Osteocyte (in vitro differentiated cells): ENCODE measurements at places on chromosomes 7 and 10.
A peak's percentile ranks its signal among the peaks of the same experiment; 100 is the strongest.

GRCh38 chr7:42151309-42151708 lies 85.7 kb downstream of the GLI3 start:
- DNase-seq, result no peak

DNA sequence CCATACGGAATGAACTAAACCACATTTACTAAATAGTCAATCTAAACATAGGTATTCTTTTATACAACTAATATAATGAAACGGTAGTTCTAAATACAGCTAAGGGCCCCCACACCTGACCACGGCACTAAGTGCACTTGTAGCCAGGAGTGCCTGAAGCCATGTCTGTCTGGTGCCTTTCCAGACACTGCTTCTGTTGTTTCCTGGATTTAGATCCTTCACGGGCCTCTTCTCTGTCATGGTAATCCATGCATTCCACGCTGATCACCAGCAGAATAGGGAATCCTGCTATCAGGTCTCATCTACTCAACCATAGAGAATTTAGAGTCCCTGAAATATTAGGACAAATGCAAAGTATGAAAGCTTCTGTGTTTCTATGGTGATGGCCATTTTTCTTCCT lies 37.8 kb downstream of the OSBPL3 start:
- DNase-seq, result no peak

DNA sequence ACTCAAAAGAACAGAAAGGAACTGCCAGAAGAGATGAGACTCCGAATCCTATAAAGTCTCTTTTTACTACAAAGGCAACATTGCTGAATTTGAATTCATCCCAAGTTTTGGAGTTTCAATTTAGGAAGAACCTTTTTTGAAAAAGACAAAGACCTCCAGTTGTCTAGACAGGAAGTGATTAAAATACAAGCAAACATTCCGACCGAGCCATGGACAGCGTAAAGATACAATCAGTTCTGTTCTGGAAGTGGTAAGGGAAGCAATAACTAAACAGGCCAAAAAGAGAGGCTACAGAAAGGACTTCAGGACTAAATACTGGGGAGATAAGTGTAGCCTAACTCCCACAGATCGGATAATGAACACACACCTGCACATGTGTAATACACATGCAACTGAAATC lies 101.0 kb downstream of the SMURF1 start:
- no peak for DNase-seq

GRCh38 chr7:135970045-135970444 lies 7.1 kb downstream of the MTPN start:
- DNase-seq, result no peak

- DNase-seq, result no peak
Measured at GRCh38 chr10:11546581-11546980, 64.9 kb downstream of the USP6NL start.

DNA sequence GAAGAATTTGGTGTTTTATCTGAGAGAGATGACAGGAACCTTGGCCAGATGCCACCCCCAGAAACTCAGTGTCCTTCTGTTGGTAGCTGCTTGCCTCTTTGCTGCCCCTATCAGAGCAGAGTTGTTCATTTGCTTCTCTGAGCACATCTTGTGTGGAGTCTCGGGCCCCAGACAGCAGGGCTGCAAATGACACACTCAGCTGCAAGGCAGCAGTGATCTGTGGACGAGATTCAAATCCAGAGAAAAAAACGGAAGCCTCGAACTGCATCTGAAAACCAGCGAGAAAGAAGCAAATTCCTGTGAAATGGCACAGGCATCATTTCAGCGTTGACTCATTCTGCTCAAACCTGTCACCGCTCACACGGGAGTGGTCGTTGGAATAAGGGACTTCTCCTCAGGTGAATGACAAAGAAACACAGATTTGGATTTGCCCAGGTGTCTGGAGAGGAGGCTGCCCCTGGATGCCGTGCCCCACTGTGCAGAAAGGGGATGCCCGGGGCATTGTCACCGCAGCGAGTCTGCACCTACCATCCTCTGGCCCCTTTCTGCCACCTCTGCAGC lies 144.7 kb downstream of the PFKFB3 start:
- peak; percentile 56 for DNase-seq

- no peak for DNase-seq
Measured at GRCh38 chr10:124649214-124649613, 95.0 kb downstream of the FAM53B start.

DNA sequence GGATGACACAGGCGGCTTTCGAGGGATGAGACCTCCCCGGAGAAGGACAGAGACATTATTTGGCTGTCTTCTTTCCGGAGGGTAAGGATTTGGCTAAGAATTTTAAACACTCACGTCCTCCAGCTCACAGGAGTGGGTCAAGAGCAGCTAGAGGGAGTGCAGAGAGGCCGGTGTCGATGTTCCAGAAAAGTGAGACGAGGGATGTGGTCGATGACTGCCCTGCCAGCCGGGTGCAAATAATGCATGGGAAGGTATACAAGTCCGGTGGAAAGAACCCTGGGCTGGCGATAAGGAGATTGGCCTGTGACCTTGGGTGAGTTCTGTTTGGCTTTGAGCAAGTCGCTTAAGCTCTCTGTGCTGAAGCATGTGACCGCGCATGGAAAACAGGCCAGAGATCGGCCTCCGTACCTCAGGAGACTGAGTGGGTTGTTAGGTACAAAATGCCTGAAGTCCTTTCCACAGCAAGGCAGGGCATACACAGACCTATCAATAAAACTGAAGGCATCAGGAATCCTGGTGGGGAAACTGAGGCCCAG lies 149.1 kb downstream of the UBE2H start:
- no peak for DNase-seq

- DNase-seq, result no peak
Measured at GRCh38 chr7:142112086-142112485, 568 bp downstream of the MGAM2 start.

DNA sequence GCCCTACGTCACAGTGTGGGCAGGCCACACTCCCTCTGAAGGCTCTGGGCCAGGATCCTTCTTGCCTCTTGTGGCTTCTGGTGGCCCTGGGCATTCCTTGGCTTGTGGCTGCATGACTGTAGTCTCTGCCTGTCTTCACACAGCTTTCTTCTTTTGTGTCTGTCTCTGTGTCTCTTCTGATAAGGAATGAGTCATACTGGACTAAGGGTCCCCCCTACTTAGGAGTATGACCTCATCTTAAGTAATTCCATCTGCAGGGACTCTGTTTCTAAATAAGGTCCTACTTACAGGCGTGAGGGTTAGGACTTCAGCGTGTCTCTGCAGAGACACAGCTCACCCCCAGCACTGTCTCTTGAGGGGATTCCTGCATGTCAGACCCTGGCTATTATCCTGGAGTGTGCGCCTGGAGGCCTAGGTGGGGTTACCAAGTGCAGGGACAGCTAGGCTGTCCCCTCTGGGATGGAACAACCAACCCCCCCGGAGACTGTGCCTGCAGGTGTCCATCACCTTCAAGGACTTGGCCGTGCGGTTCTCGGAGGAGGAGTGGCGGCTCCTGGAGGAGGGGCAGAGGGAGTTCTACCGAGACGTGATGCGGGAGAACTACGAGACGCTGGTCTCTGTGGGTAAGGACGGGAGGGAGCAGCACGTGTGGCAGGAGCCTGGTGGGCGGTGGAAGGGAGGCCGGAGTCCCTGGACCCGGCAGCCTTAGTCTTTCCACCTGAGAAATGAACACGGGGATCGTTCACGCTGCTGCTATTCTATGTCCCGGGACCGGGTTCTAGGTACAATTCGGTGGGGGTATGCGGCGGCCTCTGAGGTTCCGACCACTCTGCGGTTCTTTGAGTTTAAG lies 54.1 kb downstream of the ZNF467 start:
- peak; percentile 34 for DNase-seq

DNA sequence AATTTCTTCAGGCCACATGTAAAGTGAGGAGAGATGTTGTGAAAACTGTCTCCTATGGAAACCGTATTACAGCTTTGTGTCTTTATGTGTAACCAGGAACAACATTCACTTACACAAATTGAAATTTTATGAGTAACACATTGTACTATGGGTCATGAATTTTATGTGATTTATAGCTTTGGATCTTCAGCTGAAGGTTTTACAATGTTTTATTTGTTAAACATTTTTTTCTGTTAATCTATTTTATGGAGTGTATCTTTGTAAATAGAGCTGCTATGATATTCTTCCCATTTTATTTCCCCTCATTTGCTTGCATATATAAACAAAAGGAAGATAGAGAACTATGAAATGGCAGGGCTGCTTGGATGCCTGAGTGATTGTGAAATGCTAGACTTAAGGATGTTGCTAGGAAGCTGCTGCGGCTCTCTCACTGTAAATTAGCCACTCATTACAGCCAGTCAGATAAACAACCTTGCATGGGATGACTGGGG lies 104.5 kb upstream of the PCLO start:
- no peak for DNase-seq

- peak; percentile 79 for DNase-seq
Measured at GRCh38 chr10:130012129-130012528, 48.1 kb upstream of the EBF3 start.

DNA sequence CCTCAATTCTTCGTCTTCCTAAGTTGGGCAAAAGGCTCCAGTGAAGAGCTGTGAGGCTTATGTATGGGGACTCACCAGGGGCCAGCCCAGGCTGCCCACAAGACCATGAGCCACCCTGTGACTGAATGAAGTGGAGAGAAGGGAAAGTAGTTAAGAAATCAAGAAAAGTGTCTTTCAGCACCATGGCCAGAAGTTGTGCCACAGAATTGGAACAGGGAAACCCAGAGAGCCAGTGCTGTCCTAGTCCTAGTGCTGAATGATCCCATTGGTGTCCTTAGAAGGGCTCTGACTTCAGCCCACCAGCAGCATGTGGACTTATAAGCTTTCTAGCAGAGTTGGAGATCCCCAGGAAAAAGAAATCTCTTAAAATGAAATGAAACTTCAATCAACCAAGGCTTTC lies 37.0 kb upstream of the CCSER2 start:
- no peak for DNase-seq

- no peak for DNase-seq
Measured at GRCh38 chr10:79344502-79345195, 2.6 kb upstream of the PPIF start.

- DNase-seq, result no peak
Measured at GRCh38 chr7:5495581-5496375, 72.1 kb upstream of the TNRC18 start.

GRCh38 chr10:113754125-113754524 lies 2.6 kb downstream of the PLEKHS1 start:
- no peak for DNase-seq

DNA sequence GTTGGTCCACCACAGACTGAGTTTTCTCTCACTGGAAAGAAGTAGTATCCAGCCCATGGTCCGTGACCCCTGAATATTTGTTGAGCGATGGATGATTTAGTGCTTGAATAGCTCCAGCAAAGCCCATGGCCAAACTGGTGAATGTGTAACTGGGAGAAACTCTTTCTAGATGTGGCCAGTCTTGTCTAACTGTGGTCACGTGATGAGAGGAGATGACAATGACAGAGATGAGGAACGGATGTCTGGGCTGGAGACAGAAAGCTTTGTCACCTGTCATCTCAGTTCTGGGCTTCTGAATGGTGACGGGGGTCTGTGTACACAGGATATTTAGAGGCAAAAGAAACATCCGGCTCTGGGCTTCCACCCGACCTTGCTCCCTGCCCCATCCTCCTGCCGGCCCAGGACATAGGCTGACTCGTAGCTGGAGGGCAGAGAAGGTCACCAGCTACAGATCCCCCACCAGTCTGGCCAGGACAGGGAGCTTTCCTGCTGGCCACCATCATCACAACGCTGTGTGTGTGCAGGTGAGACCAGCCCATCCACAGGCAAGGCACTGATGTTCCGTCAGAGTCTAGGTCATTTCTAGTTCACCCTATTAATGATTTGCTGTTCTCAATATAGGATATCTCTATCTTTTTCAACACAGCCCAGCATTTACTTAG lies 152.5 kb upstream of the TNS3 start:
- no peak for DNase-seq

- DNase-seq, result no peak
Measured at GRCh38 chr7:151061213-151062110, 2.1 kb downstream of the SLC4A2 start.

DNA sequence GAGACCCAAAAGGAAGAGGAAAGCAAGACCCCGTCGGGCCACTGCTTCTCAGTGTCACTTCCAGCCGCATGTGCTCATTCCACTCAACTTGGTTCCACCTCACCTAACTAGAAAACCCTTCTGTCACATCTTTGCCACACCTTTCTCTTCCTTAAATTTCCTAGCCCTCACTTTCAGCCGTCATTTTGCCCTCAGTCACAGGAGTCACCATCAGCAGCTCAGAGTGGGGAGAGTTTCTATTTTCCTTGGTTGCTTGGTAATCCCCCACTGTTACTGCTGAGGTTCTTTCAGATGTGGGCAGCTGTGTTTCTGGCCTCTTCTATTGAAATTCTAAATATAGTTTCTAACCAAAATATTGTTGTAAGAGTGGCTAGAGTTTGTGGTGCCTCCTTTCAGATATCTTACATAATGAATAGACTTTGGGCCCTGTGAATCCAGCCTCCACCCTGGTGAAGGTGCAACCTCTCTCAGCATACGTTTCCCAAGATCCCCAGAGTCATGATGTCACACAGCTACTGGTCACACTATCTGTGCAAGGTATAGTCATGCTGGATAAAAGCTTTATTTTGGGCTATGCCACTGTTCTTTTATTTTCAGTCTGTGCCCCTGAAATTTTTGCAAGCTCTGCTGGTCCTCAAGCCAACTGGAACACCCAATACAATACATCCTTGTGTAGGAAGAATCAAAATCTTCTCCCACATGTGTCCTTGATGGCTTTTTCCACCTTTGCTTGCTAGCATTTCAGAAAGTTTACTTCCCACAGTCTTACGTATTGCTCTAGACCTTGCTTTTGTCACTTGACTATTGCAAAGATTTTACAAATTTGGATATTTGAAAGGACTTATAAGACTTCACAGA lies 9.2 kb downstream of the AGBL3 start:
- no peak for DNase-seq
